ENCODE measurements at places on chromosomes 11 and 22.

DNA sequence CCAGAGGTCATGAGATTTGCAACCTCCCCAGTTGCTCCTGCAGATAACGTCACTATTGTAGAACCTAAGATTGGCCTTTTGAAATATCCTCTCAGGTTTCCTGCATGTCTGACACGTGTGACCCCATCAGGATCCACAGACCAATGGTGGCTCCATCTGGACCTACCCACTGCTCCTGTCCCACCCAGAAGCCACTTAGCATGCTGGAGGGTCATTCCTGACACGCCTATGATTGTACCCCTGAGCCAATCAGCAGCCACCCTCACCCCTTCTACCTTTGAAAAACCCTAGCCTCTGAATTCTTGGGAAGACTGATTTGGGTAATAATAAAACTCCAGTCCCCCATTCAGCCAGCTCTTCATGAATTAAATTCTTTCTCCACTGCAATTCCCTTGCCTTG is 20.1 kb upstream of the NARS2 start:
- DNase-seq = no peak

DNA sequence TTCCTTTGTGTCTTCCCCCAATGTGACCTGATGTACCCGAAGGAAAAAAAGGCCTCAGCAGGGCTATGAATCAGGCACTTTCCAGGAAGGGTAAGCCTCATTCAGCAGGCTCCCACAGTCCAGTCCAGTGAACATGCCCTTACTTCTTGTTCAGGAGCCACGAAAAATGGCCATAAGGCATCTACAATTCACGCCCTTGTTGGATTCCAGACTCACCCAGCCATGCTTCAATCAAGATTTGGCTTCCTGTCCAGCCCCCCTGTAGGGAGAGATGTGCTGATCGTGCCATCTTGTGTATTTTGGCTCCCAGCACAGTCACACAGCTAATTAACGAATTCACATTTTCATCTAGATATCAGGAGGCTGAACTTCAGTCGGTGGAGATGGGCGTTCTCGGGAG is 9.9 kb upstream of the KCNJ5 start:
- no peak for DNase-seq

DNA sequence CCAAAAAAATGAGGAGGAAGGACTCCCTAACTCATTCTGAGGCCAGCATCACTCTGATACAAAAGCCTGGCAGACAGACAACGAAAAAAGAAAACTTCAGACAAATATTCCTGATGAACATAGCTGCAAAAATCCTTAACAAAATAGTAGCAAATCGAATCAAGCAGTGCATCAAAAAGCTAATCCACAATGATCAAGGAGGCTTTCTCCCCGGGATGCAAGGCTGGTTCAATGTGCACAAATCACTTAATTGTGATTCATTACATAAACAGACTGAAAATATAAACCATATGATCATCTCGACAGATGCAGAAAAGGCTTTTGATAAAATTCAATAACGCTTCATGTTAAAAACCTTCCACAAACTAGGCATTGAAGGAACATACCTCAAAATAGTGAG is 16.4 kb downstream of the MTMR2 start:
- no peak for DNase-seq

DNA sequence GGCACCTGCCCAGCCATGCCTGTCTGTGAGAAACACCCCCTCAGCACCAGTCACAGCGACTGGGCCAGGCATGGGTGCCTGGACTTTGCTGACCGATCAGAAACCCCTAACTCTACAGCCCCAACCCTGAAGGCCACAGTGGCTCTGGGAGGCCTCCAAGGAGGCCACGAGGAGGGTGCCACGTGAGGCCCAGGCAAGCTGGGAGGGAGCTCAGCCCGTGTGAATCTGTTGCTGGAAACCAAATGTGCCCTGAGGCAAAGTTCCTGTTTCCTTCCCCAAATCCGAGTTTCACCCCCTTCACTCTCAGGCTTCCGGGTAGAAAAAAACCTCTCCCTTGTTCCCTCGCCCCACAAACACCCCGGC is 1.3 kb downstream of the UNC93B1 start:
- peak; percentile 84 for DNase-seq

GRCh38 chr11:129215506-129216245 is 23.6 kb upstream of the ARHGAP32 start:
- DNase-seq = no peak

- DNase-seq = no peak
Measured at GRCh38 chr22:37618674-37619073, 10.0 kb downstream of the GGA1 start.

DNA sequence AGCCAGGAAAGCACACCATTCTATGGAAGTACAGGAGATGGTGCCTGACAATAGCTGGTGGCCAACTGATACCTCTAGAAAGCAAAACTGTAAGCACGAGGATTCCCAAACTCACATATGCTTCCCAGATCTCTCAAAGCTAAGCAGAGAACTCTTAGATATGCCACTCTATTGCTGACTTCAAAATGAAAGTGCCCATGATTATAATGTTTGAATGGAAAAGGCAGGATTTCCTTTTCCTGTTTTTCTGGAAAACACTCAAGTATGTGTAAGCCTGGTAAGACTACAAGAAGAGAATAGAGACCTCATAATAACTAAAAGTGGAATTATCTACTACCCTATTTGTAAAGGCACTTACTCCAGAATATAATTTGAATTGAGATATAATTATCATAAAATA is 2.6 kb upstream of the CARD18 start:
- no peak for DNase-seq

DNA sequence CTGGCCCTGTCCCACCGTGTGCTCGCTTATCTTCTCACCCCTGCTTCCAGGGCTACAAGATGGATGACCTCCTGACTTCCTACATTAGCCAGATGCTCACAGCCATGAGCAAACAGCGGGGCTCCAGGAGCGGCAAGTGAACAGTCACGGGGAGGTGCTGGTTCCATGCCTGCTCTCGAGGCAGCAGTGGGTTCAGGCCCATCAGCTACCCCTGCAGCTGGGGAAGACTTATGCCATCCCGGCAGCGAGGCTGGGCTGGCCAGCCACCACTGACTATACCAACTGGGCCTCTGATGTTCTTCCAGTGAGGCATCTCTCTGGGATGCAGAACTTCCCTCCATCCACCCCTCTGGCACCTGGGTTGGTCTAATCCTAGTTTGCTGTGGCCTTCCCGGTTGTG is 86.5 kb downstream of the MYO7A start:
- no peak for DNase-seq

- DNase-seq = no peak
Measured at GRCh38 chr11:134086376-134086775, 17.5 kb downstream of the JAM3 start.

Data from naive B cell (primary cell).